C1 segment of cervical spinal cord (tissue), 14 donors: ENCODE measurements at places on chromosomes 3 and 15.

GRCh38 chr15:66633041-66633937, 67.5 kb upstream of the LCTL start:
- no peak for DNase-seq

DNA sequence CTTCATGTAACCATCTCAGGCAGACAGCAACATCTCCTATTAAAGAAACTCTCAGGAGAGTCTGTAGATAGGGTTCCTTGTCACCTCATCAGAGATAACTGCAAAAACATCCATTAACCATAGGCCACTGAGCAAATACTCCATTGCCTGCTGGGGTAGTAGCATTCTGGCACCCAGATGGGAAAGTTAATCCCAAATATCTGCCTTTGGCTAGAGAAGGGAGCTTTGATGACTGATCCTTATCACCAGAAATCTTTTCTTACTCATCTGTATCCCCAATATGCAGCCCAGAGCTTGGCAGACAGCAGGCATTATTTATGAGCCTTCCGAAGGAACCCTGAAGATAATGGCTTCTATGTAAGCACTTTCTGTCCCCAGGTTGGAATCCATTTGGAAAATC, 173.1 kb downstream of the MFSD1 start:
- DNase-seq = no peak

- DNase-seq = no peak
Observed at GRCh38 chr3:120448756-120449155, 2.0 kb downstream of the FSTL1 start.

DNA sequence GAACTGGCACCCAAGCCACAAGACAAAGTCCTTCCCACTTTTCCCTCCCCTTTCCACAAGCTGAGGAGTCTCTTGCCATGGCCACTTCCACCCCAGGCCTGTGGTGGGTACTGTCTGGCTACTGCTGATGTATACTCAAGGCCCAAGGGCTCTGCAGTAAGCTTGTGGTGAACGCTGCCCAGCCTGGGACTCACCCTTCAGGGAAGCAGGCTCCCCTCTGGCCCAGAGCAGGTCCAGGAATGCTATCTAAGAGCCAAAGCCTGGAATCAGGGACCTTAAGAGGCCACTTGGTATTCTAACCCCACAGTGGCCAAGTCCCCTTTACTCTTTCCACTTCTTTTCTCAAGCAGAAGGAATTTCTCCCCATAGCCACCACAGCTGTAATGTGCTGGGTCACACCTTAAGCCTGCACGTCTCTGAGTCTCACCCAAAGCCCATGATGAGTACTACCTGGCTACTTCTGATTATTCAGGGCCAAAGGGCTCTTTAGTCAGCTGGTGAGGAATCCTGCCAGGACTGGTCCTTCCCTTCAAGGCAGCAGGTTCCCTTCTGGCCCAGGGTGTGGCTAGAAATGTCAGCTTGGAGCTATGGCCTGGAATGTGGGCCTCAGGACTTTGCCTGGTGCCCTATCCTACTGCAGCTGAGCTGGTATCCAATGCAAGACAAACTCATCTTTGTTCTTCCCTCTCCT, 4.0 kb downstream of the PATL2 start:
- DNase-seq = no peak

DNA sequence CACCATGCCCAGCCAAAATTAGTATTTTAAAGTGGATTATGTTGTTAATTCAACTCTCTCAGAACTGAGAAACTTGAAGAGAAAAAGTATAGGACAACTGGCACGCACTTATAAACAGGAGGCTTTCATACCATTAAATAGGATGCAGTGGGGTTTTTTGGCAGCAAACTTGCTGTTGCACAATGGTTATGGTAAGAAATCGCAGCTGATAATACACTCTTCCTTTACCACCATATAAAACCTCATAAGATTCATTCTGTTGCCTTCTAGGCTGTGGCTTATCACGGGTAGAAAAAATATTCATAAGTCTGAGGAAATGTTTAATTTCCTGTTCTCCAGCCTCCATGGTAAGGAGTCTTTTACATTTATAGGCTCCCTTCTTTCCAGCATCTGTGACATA, 95.3 kb downstream of the TMCO5A start:
- no peak for DNase-seq

- no peak for DNase-seq
Observed at GRCh38 chr3:50574444-50574831, 5.1 kb downstream of the HEMK1 start.

- no peak for DNase-seq
Observed at GRCh38 chr3:186496016-186496415, 48.2 kb downstream of the CRYGS start.

GRCh38 chr3:48092270-48092669, 76.1 kb upstream of the MAP4 start:
- no peak for DNase-seq

DNA sequence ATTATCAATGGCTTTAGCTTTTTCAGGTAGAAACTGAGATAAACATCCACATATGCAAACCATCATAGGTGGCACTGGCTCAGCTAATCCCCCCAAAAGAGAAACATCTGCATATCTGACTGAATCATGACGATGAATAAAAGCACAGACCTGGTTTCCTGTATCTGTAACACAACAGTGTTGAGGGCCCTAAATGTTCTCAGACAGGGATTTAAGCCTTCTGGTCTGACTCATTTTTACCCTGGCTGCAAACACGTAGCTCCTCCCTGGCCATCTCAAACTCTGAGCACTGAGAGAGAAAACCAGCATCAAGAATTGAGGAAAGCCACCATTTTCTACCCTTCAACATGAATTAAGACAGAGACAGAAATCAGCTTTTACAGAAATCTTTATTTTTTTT, 35.2 kb downstream of the GLB1 start:
- no peak for DNase-seq

DNA sequence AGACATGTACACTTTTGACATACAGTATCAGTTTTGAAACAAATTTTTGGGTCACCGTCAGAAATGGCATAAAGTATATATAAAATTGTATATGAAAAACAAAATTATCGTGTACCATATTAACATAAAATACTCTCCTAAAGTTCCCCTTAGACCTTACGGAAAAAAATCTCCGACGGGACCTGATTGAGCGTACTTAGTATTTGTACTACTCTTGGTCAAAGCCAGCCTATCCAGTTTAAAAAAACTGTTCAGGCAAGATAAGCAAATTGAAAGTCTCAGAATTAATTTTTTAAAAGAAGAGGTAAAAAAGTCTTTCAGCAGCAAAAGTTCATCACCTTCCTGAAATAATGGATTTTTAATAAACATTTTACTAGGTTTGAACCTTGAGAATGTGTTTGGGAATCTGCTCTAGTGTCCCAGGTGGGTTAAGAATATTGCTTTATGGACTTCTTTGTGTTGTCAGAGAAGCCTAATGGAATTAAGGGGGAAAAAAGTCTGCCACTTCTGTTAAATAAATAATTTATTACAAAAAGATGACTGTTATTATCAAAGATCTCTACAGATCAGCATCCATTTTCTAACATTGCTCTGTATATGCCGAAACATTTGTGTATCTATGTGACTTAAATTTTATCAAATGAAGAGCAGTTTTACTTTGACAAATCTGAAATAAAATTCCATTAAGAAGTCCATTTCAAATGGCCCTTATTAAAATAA, 48.6 kb downstream of the ZBTB20 start:
- no peak for DNase-seq

DNA sequence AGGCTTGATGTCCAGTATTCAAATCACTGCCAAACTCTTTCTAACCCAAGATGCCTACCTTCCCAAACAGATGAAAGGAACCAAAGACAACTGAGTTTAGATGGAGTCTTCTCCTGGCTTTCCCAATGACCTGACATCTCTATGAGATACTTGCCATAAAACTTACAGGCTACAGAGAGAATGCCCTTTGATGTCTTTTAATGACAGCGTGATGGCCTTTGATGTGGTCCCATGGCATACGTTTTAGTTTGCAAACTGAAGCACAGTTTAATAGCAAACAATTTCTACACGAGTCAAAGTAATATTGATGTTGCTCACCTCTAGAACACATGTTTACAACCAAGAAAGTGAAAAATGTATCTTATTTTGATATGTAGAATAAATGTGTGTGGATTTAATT, 73.2 kb downstream of the ZIC4 start:
- DNase-seq = no peak

DNA sequence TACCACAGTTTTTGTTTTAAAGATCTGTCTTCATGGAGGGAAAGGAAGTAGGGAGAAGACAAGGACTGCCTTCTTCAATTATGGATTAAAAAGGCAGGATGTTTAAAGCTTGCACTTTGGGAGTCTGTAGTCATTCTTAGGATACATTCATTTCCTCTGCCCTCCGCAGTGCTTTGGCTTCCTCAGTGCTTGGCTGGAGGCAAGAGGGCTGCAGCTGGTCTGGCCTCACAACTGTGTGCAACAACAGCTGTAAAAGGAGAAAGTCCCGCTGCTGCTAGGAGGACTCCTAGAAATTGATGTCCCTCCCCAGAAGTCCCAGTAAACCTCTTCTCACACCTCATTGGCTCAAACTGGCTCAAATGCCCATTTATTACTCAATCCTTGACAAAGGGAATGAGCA, 54.4 kb upstream of the PPP2R3A start:
- no peak for DNase-seq

DNA sequence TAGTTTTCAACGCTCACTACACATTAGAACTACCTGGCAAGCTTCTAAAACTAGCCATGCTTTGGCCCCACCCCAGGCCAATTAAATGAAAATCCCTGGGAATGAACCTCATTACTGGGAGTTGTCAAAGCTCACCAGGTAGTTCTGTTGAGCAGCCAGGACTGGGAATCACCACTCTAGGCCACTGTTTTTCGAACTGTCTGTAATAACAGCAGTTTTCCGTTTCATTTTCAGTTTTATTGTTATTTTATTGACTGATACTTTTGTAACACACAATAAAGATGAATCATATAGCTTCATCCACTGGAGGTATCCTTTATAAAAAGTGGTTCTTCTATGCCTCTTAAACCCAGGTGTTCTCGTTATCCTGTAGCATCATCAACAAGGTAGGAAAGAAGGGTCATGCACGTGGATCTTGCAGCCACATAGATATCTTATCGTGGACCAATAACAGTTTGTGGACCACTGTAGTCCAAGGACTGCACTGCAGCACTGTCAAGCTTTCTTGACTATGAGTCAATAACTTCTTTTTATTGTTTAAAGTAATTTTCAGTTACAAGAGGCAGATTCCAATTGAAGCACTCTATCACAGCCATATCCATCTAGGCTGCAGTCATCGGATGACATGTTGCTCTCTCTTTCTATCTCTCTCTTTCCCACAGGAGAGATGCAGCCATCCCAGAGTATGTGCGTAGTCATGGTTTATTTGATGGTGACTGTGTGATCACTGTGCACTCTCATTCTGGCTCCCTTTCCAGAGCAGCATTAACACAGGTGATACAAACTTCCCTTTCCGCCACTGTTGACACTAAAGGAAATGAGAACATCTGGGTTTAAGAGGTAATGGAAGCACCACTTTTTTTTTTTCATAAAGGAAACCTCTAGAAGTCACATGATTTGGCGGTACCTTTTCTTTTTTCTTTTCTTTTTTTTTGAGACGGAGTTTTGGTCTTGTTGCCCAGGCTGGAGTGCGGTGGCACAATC, 39.0 kb upstream of the BLM start:
- no peak for DNase-seq

- no peak for DNase-seq
Observed at GRCh38 chr3:46626039-46626438, 13.7 kb downstream of the FAM240A start.

GRCh38 chr15:50496692-50497091, 49.8 kb downstream of the USP50 start:
- DNase-seq = no peak

DNA sequence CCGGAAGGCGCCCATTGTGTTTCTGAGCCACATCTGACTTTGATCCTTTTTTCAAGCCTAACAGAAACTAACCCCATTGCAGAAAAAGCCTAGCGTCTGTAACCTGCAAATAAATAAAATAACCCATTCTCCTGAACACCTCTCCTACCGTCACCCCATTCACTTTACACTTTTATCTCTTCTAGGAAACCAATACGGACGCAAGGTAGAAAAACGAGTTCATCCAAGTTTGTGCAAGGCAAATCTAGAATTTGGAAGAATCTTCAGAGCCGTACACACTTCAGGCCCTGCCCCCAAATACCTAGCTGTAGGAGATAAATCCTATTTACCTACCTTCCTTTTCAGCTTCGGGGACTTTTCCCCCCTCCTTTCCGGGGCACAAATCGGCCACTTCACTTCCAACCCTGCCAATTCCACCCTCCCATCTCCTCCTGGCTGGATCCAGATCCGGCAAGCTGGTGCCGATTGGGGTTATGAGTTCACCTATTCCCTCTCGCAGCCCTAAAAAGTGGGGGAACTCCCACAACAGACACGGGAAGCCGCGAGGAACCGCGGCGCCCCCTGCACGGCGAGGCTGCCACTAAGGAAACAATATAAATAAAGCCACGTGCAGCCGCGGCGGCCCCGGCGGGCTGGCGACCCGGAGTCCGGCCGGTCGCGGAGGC, 987 bp downstream of the PRTG start:
- DNase-seq = no peak

DNA sequence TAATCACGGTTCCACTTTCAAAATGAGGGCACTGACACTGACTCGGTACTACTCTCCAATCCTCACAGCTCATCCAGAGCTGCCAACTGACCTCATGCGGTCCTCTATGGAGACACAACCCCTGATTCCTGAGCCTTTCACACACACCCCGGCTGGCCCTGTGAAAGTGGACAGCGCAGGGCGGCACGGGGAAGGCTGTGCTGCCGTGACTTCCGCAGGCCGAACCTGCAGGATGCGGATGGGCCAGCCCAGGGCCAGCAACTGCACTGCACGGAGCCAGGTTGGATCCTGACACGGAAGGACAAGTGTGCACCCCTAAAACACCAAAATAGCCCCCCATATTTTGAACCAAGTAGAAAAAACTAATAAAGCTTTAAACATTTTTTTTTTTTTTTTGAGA, 41.0 kb downstream of the IQSEC1 start:
- no peak for DNase-seq
